ENCODE measurements at places on chromosomes 6 and 20.

GRCh38 chr20:37309936-37310590 lies 20.6 kb downstream of the MANBAL start:
- DNase-seq = no peak

GRCh38 chr20:47256668-47257236 lies 99.7 kb downstream of the ZMYND8 start:
- no peak for DNase-seq

DNA sequence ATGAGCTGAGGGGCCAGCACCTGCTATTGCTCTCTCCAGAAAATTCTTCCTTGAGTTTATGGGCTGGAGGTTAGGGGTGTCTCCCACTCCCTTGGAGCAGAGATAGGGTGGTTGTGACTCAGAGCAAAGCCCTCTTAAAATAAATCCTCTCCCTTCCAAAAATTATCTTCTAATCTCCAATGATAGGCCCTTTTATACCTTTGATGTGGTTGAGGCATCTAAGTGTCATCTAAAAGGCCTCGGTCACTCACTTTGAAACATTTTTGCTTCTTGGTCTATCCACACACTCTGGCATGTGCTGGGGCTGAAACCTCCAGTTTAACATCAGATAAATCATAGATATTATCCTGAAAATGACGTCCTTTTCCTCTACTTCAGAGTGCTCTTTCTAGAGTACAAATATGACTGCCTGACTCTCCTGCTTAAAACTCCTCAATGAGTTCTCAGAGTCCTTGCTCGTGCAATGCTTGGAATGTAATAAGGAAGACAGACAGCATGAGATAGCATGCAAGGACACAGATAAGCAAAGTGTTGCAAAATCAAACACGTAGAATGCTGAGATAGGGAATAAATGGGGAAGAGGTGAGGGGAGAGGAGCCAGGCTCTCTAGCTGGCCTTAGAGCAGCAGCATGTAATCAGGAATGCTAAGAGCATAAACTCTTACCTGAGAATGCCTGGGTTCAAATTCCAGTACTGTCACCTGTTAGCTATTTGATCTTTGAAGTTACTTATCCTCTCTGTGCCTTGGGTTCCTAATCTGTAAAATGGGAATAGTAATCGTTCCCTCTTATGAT lies 374.1 kb upstream of the CITED2 start:
- no peak for DNase-seq

GRCh38 chr20:38893565-38894090 lies 32.6 kb upstream of the FAM83D start:
- DNase-seq = peak; percentile 77

DNA sequence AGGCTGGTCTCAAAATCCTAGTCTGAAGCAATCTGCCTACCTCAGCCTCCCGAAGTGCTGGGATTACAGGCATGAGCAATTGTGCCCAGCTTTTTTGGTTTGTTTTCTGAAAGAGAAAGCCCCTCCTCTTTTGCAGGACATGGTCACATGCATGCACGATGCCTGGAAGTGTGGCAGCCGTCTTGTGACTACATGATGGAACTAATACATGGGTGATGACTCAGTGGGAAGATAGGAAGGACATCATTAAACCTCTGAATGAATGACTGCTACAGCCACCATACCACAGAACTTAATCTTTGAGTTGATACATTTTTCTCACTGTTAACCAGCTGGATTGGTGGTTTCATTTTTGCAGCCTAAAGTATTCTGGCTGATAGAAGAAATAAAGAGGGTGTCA lies 13.4 kb upstream of the CTNNBL1 start:
- no peak for DNase-seq

DNA sequence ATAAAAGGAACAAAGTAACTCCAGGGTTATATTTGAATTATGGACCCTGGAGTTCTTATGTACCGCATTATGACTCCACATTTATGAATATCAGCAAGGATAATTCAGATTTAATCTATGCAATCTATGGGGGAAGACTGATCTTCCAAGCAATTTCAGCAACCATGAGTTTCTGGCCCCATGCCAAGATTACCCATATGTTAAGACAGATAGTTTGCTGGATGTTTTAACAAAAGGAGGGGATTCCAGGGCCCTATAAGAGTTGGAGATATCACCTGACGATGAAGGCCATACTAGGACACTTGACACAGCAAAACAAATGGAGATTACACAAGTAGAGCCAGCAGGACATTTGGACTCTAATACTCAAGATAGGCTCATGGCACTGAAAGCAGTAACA lies 45.9 kb upstream of the PLN start:
- no peak for DNase-seq

- DNase-seq = no peak
These were observed 10.9 kb downstream of the TFB1M start for GRCh38 chr6:155303361-155303870.
